ENCODE measurements at places on chromosomes 11 and 22.
A peak's percentile ranks its signal among the peaks of the same experiment; 100 is the strongest.

GRCh38 chr22:35995348-35995747 is 33.3 kb downstream of the RBFOX2 start:
- no peak for DNase-seq

- no peak for DNase-seq
These were observed 200.9 kb downstream of the KIF18A start for GRCh38 chr11:27907091-27907490.

DNA sequence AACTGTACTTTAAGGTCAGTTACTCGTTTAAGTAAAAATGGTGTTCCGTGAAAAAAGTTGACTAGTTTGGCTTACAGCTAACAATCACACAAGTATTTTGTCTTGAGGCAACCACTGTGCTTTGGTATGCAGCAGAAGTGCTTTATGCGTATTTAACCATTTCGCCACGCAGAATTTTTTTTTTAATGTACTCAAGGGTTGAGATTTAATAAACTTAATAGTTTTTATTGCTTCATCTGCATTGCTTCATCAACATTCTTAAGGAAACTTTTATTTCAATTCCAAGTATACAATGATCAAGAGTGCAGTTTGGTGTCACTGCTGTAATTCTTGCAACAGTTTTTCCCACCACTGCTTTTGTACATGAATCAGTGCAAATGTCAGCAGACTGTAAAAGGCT is 66.4 kb downstream of the ZNRF3 start:
- DNase-seq: peak; percentile 39

- DNase-seq: no peak
These were observed 261.4 kb upstream of the ISX start for GRCh38 chr22:34804604-34805003.

DNA sequence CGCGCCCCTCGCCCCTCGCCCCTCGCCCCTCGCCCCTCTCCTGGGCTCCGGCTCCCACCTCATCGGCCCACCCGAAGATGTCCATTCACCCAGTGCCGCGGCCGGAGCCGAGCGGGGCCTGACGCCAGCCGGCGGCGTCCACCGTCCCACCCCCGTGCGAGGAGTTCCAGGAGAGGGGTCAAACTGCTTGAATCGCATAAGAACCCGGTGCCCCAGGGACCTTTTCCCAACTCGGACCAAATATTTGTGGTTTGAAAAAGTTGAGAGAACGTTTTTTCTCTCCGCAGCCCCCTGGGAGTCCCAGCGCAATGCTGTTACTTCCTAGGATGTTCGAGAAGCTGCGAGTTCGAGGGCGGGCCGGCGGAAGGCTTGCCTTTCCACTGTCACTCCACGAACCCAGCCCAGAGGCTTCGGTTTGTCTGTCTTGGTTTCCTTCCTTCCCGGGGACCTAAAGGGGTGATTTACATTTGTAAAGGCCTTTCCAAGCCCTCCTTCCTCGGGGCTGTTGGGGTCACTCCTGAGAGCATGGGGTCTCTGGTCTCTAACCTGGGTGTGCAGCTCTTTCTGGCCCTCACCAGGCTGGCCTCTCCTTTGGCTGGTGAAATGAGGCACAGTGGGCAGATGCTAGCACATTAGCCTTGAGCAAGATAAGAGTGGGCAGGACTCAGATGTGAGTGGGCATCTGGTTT is 38.0 kb downstream of the ETS1 start:
- no peak for DNase-seq

- no peak for DNase-seq
These were observed 123.0 kb downstream of the WT1 start for GRCh38 chr11:32312206-32312817.
